Activated CD8-positive, alpha-beta T cell treated with anti-CD3 and anti-CD28 coated beads for 36 hours (primary cell): ENCODE measurements at places on chromosomes 12 and 14. TPM values are rescaled to one million over a fixed set of nuclear protein-coding genes. Genes with fewer than 3 reads are reported as not detected.

DNA sequence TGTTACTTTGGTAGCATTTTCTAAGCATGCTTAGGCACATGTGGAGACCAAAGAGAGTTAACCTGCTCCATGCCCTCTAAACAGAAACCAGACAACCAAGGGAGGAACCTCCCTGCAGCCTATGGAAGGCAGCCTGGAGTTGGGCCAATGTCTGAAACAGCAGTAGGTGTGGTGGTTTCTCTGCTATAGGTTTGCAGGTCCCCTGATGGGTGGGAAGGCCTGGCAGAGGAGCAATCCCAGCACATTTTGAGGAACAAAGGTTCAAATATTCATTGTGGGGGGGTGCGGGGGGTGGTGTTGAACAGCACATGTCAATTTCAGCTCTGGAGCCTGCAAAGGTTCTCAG, 65.4 kb downstream of the DACT1 start:
- DNase-seq, result no peak

GRCh38 chr14:102746634-102747438, 30.4 kb upstream of the TRAF3 start:
- no peak for DNase-seq

DNA sequence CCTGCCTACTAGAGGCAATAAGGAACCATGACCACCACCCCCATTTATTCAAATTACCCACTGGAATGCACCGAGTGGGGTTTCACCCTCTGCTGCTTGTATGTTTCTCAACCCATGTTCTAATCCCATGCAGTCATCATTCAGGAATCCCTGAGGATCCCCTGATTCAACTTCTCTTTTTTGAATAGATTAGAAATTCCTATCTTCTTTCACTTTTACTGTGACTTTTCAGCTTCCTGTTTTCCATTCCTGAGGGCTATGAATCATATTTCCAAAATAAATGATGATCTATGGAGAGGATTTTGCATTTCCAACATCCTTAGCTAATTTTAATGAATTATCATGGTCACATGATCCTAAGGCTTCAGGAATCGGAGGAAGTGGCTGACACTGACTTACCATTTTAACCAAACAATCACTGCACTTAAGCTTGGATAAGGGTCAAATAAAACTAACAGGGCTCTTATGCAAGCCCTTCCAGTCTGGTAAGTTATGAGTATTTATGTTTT, 19.4 kb upstream of the P2RX4 start:
- DNase-seq, result no peak

DNA sequence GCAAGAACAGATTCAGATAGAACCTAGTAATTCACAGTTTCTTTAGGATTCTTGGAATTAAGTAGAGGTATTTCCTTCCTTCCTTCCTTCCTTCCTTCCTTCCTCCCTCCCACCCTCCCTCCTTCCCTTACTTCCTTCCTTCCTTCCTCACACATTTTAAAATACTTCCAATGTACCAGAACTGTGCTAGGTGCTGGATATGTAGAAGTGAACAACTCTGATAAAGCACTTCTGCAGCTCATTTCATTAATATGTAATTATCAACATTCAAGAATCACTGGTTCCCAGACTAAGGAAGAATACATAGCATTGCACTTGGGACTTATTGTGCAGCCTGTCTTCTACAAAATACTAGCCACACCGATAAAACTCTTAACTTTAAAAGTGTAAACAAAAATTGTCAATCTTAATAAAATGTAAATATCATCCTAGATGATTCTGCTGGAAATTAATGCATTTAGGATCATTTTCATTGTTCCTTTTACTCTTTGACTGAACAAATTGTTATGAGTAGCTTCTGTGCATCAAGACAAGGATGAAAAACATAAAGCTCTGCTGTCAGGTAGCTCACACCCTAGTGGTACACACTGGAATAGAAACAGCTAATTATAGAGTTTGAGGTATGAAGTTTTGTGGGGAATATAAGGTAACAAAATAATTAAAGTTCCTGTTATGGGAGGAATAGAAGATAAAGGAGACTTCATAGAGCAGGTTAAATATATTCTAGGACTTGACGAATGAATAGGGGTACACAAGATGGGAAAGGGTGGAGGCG, 99.9 kb upstream of the MYF6 start:
- DNase-seq, result no peak

DNA sequence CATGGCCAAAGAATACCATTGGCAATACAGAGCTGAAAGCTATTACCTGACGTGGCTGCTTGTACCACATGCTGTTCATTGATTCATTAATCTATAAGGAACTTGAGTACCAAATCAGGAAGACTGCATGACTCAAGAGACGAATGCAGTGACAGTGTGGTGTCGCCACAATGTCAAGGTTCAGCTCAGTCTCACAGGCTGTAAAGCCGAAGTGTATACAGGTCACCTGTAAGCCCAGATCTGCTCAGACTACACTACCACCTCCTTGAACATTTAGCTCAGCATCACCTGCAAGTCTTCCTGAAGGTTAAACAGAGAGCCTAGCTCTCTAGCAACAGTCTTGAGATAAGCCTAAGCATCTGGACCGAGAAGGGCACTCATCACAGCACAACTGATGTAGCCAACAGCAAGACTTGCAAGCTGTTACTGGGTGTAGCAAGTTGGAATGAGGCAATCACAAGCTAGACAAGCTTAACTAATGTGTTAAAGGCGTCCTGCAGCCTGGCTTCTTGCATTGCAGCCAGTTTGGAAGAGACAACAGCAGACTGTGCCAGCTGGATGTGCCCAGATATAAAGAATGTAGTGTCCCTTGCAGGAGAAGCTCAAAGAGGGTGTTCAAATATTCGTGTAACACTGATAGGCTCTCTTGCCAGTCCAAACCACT, 21.0 kb downstream of the TMTC1 start:
- DNase-seq, result no peak

Gene GPR162
- 2.0 TPM for total RNA-seq

DNA sequence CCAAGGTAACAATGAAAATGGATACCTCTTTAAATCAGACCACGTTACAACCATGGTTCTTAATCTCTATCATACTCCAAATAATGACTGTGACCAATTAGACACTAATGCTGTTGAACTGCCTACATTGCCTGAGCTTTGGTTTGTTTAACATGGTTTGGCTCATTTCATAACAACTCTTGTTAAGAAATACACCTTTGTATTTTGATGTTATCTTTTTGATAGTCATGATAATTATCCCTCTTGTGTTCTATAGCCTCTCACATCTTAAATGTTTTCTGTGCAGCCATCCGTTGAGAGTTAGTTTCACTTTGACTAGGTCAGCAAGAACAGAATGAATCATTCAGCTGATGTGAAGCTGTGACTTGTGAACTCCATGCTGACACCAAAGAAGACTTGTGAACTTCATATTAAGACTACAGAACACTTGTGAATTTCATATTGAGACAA, 75.5 kb upstream of the RERGL start:
- peak; percentile 7 for DNase-seq

Gene MYO1H
- total RNA-seq, result not detected

- DNase-seq, result no peak
Observed at GRCh38 chr12:124501112-124501561, 66.3 kb downstream of the NCOR2 start.

GRCh38 chr12:119343130-119343529, 8.6 kb downstream of the CCDC60 start:
- no peak for DNase-seq

GRCh38 chr12:87140262-87140661, 884.1 kb upstream of the MGAT4C start:
- DNase-seq, result no peak

GRCh38 chr12:3178671-3179313, 101.6 kb downstream of the TSPAN9 start:
- no peak for DNase-seq

Gene SCFD1
- 67.2 TPM for total RNA-seq

Gene MBIP
- 29.4 TPM for total RNA-seq

DNA sequence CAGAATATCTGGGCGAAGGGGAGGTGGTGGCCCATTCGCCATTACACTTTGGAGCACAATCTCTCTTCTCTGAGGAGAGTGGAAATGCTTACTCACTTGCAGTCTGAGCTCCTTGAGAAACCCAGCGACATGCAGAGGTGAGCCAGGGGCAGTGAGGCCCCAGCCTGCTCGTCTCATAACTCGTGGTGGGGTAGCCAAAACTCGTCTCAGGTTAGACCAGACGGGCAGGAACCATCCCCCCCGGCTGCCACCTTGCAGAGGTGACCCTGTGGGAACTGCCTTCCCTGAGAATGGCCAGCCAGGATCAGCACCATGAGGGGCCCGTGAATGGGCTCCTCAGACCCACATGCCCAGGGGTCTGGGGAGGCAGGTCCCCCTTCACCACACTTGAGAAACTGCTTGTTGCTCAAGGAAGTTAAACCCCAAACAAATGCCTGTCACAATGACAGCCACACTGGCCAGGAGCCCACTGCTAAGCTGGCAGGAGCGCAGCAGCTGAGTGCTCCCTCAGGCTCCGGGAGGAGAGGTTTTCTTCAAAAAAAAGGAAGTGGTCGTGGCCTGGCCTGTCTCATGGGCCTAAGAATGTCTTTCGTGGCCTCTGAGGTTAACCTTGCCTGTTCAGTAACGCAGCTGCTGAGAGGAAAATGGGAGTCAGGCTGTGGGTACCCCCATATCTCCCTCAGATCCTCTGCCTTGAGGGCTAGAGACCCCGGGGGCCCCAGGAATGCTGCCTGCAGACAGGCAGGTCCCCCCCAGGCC, 9.2 kb upstream of the ALDH2 start:
- peak; percentile 34 for DNase-seq

Gene CAND1
- total RNA-seq, result 216 TPM
